NAMALWA (cell line): ENCODE measurements at places on chromosomes 12 and 14.

- DNase-seq, result no peak
These were observed 351.4 kb upstream of the ATP2B1 start for GRCh38 chr12:90060031-90060430.

DNA sequence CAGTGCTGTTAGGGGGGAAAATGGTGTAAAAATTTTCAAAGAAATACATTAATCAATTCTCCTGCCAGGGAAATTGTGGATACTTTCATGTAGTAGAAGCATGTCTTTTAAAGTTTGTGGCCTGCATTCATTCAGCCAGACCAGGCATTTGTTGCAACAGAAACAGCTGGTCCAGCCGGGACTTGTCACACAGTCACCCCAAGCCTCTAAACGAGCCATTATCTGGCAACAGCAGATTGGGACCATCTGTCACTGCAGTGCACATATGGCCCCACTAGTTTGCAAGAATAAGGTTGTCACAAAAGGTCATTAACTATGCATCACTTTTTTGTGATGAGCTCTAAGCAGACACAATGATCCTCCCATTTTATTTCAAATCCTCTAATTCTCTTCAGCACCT is 193.9 kb downstream of the PHLDA1 start:
- DNase-seq, result no peak

DNA sequence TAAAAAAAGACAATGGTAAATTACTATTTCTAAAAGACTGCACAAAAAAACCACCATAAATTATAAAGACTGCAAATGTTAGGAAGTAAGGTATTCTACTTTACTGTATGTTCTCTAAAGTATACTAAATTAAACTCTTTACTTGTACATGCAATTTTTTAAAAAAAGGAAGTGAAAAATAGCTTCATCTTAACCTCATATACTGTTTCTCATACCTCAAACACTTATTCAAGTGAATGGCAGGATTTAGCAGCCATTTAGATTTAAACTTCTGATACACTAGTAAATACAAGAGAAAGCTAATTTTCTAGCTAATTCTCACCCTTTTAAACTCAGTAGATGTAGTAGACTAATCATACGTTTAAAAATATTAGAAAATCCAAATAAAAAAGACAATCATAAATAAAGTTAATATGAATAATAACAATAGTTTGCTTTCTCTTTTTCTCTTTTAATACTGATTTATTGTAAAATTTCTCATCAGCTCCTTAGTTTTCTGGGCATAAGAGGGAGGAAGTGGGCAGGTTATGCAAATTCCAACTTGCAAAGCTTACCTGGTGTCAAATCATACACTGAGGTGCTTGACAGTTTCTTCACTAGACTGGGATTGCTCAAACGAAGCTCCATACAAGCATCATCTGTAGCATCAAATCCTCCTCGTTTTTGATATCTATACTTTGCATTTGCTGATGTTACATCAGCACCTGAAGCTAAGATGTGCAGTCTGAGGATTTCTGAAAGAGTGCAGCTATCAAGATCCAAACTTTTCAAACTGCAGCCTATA is 71.0 kb upstream of the CFL2 start:
- no peak for DNase-seq

GRCh38 chr14:101489092-101489760 is 72.1 kb upstream of the DIO3 start:
- DNase-seq, result no peak

DNA sequence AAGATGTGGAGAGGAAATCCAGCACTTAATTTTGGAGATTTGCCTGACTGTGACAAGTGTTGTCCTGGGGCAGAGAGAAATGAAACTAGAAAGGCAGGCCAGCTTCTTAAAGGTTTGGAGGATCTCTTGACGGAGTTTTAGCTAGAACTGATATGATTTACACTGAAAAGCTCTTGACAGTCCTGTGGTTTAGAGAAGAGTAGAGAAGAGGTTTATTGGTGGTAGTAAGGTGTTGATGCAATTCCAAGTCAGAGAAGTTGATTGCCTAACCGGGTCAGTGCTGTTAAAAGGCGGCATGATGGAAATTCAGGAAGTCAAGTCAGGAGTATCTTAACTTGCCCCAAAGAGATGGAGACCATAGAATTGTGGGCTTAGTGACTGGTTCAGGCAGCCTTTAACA is 89.0 kb upstream of the TRAF3 start:
- DNase-seq, result no peak

GRCh38 chr12:103020839-103021238 is 63.4 kb downstream of the ASCL1 start:
- DNase-seq, result no peak

DNA sequence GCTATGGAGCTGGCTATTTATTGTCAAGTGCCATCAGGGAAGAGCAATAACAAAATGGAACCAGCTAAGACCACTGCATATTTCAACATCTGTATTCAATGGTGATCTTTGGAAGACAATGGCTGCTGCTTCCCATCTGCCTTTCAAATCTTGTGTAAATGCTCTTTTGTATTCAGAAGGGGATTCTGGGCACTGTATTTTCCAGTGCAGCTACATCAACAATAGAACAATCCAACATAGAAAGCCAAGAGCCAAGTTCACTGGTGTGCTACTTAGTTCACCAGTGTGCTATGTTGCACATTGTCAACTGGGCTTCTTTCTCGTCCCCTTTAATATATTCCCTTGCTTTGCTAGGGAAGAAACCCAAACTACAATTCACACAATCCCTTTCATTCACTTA is 128.8 kb upstream of the OR4E1 start:
- DNase-seq, result no peak

GRCh38 chr14:87838931-87839330 is 154.1 kb downstream of the GALC start:
- no peak for DNase-seq

GRCh38 chr14:35088514-35088913 is 33.3 kb downstream of the PPP2R3C start:
- no peak for DNase-seq

DNA sequence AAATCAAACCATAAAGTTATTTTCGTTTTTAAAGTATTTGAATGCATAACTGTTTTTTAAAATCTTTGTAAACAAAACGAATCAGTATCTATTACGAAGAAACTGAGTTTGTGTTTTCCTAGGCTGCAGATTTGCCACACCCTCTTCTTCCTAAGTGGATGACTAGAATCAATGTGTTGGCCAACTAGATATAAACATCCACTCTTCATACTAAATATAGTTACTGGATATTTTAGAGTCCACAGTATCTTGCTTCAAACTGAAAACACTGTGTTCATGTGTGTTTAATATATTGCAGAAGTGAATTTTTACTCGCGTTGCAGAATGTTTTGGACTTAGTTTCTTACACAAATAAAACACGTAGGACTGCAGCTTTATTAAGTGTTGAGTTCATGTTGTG is 63.2 kb downstream of the KLHL28 start:
- DNase-seq, result no peak

DNA sequence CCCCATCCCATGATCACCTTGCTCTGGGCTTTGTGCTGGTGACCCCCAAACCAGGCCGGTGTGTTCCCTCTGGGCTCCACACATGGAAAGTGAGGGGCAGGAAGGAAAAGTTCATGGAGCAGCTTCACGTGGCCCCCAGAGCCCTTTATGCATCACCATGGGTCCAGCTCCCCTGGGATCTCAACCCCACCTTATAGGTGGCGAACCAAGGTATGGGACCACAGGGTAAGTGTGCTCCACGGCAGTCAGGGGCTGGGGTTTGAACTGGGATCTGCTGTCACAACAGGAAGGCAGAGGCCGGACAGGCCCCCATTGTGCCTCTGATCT is 7.4 kb upstream of the BEGAIN start:
- DNase-seq, result no peak

DNA sequence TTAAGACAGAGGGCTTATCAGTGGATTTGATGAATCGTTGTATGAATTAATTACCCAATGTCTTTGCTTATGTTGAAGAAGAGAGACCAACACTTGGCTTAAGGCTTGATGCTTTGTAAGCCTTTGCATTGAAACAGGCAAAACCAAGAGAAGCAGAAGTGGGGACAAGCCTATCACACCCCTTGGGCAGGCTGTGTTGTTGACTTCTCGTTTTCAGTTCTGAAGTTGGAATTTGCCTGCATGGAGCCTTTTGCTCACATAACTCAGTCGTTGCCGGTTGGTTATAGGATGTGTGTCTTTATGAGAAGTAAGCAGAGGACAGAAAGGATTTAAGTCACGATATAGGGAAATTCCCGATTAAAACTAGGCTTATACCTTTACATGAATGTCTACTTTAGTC is 94.7 kb downstream of the CCDC92 start:
- no peak for DNase-seq

DNA sequence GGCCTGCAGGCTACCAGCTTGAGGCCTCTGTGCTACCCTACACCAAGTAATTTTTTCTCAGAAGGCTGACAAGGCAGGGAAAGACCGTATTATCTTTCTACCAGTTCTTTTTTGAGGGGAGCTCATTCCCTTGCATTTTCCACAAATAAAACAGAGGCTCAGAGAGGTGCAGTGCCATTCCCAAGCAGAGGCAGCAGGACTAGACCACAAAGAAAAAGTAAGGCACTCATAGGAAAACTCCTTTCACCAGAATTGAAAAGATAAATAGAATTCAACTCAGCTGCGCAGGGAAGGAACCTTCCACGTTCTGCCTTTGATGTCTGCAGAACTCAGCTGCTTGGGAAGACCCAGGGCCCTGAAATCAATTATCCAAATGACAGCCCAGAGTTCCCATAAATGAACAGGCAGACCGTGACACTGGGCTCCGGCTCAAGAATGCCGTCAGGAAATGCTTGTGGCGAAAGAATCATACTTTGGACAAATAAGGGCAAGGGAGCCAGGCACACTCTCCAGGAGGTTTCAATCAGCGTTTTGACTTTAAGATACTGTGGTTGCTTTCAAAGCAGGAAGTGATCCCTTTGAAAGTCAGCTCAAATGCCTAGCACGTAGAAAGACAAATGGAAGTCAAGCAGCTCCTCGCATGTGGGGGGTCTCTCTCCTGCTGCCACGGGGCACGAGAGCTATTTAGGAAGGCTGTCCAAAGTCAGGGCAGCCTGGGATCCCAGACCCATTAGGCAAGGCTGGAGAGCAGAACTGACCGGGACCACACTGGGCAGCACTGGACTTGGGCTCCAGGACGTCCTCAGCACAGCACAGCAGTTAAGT is 14.0 kb downstream of the KCTD10 start:
- no peak for DNase-seq

DNA sequence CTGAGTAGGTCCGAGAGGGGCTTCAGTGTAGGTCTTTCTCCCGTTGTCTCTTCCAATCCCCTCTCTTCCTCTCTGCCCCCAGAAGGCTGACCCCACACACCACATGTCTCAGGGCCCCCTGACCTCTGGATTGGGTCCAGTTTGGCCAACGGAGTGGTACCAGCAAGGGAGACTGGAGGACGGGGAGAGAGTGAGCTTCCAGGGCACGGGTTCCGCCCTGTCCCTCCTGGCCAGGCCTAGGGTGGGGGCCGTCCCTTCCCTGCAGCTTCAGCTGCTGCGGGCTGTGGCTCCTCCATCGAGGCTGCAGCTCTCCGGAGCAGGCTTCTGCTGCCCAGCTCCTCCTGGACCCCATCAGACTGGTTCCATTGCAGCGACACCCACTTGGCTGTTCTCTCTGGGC is 17.4 kb downstream of the FZD10 start:
- DNase-seq, result no peak

GRCh38 chr12:102365365-102365764 is 115.0 kb downstream of the IGF1 start:
- DNase-seq, result no peak

DNA sequence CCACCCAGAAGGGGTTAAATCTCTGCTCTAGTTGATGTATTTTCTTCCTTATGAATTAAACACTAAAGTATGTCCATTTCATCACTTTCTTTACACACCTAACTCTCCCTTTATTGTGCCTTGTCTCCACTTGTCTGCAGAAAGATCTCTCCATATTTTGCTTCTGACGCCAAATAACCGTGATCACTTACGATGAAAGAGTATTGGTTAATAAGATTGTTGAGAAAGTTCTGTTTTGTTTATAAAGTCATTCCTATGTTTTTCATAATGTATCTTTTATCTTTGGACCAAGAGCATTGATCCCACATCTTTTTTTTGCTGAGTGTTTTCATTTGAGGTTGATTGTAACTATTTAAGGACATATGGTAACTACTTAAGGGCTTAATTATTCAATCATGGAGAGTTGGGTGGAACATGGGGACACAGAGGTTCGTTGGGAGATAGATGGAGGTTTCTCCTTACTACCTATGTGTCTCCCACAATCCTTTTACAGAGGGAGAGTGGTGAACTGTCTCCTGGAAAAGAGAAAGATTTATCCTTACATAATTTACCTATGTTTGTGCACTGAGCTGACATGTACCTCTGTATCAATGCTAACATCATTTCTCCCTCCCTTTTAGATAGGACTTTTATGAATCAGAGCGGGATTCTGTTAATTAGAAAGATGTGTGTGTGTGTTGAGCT is 120.7 kb upstream of the SLC38A2 start:
- DNase-seq, result no peak

DNA sequence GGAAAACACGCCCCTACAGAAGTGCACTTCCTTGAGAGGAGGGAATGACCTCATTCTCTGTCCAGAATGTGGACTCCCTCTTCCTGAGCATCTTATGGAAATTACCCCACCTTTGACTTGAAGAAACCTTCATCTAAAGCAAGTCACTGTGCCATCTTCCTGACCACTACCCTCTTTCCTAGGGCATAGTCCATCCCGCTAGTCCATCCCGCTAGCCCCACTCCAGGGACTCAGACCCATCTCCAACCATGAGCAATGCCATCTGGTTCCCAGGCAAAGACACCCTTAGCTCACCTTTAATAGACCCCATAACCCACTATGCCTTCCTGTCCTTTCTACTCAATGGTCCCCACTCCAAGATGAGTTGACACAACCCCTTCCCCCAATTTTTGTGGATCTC is 5.0 kb upstream of the INHBE start:
- DNase-seq, result no peak

DNA sequence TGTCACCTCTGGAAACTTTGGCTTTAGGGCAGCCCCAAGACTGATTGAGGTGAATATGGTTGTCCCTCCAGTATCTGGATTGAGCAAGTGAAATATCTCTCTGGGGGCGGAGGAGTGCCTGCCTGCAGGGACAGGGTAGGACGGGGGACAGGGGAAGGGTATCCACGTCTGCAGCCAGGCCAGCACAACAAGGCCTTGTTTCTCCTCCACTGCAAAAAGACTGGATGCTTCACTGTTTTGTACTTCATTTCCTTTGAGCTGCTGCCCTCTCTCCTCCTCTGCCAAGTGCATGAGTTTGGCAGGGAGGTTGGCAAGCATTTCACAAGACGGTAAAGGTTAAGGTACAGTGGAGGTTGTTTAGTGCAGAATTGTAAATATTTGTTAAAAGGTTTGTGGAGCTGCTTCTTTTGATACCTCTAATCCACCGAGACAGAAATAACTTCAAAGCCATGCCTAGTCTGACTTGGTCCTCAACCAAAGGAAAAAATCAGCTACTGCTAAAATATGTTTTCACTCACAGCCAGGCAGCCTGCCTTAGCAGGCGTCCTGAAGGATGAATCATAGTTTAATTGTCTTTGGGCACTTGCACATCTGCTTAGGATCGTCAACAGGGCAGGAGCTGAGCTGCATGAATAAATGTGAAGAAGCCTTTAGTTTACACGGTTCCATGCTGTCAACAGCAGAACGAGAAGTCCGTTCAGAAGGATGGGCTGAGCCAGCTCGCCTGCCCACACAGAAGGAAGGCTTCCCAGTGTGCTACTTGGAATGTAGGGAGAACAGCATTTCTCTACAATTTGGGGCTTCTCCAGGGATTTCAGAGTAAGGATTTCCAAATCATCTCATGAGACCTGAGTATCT is 269.7 kb downstream of the TTC6 start:
- no peak for DNase-seq
